Left renal cortex interstitium (tissue), 4 donors: ENCODE measurements at places on chromosomes 1 and 21. TPM values are rescaled to one million over a fixed set of nuclear protein-coding genes. Genes with fewer than 3 reads are reported as not detected.

The SLAMF9 gene
- polyA plus RNA-seq, result not detected

The NGF gene
- polyA plus RNA-seq, result 2.0 TPM

GRCh38 chr1:17520041-17520440 is 19.5 kb upstream of the ARHGEF10L start:
- DNase-seq, result no peak

DNA sequence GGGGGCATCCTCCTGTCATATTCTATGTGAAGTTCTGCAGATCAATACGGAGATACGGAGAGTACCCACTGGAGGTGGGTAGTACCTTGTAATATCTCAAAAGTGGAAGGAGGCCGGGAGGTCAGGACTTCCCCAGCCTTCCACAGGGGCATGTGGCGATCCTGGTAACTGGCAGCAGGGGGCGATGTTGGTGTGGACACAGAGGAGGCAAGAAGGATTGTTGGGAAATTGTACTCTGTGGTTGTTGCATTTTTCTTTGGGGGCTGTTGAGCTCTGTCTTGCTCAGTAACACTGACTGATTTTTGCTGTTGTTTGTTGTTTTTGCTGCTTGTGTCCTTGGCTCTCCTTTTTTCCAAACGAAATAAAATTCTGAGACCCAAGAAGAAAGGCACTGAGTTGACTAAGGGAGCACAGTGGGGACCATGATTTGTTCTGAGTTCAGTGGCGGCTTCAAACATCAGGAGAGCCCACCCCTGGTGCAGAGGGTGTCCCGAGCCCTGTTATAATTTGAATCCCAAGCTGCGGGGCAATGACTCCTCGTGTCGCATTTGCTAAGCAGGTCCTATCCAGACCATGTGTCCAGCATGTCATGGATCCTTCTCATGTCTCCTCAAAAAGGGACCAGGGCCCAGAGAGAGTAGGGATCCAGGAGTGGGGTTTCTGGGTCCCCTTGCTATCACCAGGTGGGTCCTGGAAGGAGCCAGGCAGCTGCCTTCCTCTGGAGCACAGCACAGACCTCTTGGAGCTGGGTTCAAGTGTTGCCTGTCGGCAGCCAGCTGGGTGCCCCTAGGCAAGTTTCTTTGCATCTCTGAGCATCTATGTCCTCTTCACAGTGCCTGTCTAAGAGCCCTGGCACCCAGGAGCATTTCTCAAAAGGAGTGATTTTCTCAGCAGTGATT is 22.8 kb downstream of the LHX4 start:
- no peak for DNase-seq
